ENCODE measurements at places on chromosomes 7 and 10.

DNA sequence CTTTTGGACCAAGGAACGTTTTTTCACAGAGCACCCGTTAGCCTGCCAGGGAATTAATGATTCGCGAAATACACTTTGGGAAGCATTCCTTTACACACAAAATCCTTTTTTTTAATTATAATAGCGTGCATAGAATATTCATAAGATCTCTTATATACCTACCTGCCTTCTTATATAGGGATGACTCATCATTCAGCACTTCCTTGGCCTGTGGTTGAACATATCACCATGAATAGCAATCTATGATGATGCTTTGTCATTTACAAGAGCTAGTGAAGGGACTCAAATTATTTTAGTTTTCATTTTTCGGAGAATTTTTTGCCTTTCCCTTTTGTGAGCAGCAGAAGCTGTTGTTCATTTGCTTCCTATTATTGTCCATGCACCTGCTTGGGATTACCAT, 97.0 kb downstream of the CDH23 start:
- no peak for DNase-seq

DNA sequence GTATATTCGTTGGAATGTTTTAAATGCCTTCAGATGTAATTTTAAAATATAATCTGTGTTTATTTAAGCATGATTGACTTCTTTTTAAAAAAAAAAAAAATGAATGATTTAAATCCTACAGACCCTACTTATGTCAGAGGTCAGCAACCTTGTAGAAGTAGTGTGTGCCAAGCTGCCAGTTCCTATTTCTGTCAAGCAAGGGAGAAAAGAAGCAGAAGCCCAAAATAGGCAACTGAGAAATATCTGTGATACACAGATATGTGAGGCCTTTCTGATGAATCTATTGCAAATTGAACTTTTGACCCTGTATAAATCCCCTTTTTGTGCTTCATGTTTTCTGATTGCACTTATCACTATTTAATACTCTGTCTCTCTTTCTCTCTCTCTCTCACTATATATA, 199.5 kb downstream of the LRRN3 start:
- DNase-seq = no peak

- DNase-seq = no peak
These were observed 39.0 kb upstream of the KIF5B start for GRCh38 chr10:32095116-32095733.

DNA sequence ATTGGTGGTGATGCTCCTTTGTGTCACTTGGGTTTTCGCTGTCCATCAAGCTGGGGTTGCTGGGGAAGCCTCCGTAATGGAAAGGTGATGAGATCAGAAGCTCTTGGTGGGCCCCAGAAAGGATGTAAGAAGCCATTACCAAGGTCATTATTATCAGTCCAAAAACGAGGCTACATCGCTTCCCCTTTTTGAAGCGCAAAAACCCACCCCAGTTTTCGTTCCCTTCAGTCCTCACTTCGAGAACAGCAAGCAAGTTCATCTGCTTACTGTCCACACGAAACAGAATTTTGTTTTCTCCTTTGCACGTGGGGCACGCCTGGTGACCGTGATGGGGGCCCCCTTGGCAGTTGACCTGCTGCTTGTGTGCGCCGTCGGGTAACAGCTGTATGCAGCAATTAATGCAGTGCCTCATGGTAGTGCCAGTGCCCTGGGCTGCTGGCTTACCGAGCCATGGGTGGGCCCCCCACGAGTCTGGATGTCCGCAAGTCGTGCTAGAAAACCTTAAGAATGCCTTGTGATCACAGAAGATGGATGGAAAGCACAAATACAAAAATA, 47.5 kb downstream of the CHST15 start:
- no peak for DNase-seq

DNA sequence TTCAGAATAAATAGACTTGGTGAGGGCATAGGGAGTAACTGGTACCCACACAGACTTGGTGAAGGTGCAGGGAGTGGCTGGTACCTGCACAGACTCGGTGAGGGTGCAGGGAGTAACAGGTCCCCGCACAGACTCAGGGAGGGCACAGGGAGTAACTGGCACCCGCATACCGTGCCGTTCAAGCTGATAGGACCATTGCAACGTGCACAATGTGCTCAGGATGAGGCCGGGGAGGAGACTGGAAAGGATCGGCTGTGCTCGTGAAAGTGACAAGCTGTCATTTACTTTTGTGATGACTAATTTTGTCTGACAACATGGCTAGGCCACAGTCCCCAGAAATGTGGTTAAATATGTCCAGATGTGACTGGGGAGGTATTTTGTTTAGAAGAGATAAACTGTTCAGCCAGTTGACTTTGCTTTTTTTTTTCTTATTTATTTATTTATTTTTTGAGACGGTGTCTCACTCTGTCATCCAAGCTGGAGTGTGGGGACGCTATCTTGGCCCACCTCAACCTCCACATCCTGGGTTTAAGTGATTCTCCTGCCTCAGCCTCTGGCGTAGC, 76.2 kb upstream of the NMT2 start:
- no peak for DNase-seq

GRCh38 chr10:19579761-19580545, 236.3 kb upstream of the PLXDC2 start:
- no peak for DNase-seq

GRCh38 chr7:70306173-70306572, 707.9 kb downstream of the AUTS2 start:
- DNase-seq = no peak

DNA sequence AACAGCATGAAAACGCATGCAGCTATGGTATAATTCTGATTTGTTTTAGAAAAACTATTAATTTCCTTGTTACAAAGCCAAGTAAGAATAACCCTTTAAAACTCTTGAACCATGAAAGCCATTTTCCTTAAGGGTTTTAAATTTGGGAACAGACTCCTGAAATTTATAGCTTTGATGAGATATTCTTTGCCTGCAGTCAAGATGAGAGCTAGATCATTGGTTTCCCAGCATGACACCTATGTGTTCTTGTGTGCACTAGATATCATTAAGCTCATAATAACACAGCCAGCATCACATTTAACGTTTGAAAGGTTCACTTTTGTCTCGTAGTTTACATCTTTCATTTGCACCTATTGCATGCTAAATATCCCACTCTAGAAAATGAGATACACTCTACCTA, 202.2 kb downstream of the PHF14 start:
- no peak for DNase-seq

DNA sequence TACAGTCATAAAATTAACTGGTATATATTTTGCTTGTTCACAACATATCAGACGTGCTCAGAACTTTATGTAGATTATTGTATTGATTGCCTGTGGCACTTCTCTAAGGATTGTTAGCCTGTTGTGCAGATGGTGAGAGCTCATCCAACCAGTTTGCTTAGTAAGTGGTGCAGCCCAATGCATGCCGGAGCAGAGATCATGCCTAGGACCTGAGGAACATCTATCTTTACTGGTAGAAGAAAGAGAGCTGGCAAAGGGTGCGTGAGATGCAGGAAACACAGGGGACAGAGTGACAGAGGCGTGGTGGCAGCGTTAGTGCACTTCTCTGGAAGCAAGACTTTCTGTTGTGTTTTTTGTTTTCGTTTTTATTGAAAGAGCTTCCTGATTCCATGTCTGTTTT, 35.9 kb downstream of the CCM2 start:
- DNase-seq = no peak

- DNase-seq = no peak
These were observed 54.5 kb downstream of the PIP4K2A start for GRCh38 chr10:22659866-22660265.

- DNase-seq = no peak
These were observed 34.4 kb downstream of the COL13A1 start for GRCh38 chr10:69835875-69836730.

DNA sequence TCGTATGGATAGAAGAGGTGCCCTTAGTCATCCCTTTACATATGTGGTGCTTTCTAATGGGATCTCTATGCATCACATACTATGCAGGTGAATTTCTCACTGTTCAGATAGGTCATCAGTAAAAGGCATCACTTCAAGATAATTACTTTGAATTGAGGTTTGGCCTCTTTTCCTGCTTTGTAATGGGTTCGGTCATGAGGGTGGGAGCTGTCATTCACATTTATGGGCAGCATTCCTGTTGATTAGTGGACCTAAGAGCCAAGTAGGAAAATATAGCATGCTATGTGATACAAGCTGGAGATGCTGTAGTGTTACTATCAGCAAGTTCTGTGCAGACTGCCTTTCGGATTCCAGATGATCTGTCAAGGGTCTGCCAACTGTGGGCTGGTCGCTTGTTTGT, 156.3 kb downstream of the LCOR start:
- DNase-seq = no peak

- DNase-seq = peak; percentile 53
These were observed 3.3 kb upstream of the PDE1C start for GRCh38 chr7:32073533-32073932.

- DNase-seq = no peak
These were observed 147.1 kb downstream of the SLC25A13 start for GRCh38 chr7:96174812-96175211.

GRCh38 chr10:7310076-7310475, 100.8 kb downstream of the SFMBT2 start:
- no peak for DNase-seq

- no peak for DNase-seq
These were observed 592.5 kb downstream of the ARL4A start for GRCh38 chr7:13279854-13280435.

- no peak for DNase-seq
These were observed 54.9 kb upstream of the ZNF800 start for GRCh38 chr7:127447326-127447945.

GRCh38 chr10:78038105-78038504, 4.4 kb downstream of the RPS24 start:
- no peak for DNase-seq

DNA sequence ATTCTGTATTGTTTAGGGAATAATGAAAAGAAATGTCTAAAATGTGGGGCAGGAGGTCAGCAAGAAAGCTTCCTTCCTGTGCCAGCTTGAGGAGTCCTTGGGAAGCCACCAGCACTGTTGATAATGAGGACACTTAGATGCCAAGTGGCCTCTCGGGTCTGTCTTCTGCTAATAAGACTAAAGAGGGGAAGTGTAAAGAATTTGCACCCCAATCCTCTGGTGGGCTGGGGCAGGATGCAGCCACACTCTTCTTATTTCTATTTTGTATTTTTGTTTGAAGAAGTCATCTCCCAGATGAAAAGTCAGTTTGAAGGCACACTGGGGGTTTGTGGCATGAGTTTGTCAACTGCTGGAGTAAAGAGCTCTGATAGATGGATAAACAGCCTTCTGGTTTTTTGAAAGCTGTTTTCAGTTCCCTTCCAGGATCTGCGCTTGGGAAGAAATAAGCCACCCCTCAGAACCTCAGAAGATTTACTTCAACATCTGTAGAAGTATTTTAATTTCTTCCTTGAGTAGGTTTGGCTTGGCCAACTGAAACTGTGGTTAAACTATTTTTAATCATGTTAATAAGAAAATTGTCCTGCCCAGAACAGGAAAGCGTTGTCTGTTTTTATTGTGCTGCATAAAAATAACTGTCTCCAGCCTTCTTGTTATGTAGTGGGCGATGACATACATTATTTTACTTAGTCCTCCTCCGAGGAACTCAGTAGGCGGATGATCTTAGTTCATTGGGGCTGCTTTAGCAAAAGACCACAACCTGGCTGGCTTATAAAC, 128.8 kb upstream of the GPR26 start:
- no peak for DNase-seq

DNA sequence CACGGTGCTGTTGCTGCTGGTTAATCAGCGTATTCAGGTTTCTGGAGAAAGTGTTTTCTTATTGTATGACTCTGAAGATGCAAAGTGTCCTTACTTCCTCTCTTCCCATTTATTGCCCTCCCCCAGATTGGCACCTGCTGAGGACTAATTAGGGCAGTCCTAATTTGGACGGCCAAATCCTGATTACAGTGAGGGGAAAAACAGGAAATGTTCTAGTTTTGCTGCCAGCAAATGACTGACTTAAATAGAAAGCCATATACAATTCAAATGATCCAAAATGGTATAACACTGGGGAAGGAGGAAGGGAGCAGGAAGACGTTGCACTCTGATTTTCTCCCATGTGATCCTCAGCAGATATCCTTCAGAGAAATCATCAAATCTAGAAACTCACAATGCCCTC, 222.4 kb upstream of the LRGUK start:
- no peak for DNase-seq

DNA sequence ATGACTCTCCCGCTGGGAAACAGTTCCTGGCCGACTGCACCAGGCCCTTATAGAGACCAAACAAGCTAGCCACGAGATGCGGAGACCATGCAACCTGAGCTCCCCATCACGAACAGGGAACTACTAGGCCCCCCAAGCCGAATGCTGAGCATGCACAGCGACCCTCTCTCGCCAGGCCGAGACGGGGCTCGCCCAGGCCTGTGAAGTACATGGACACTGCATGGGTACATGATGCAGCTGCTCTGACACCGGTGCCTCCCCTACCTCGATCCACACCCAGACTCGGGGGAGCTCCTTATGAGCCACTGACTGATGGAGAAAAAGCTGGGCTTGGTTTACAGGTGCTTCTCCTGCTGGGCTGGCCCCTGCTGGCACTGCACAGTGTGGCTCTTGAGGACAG, 72.2 kb upstream of the RHEB start:
- no peak for DNase-seq

- DNase-seq = no peak
These were observed 490.9 kb downstream of the ZWINT start for GRCh38 chr10:55870186-55870585.

- DNase-seq = no peak
These were observed 208.9 kb downstream of the TAX1BP1 start for GRCh38 chr7:27948861-27949260.

- no peak for DNase-seq
These were observed 51.4 kb upstream of the OIT3 start for GRCh38 chr10:72842164-72842563.

- no peak for DNase-seq
These were observed 799.7 kb upstream of the IGFBP3 start for GRCh38 chr7:46720761-46721160.

DNA sequence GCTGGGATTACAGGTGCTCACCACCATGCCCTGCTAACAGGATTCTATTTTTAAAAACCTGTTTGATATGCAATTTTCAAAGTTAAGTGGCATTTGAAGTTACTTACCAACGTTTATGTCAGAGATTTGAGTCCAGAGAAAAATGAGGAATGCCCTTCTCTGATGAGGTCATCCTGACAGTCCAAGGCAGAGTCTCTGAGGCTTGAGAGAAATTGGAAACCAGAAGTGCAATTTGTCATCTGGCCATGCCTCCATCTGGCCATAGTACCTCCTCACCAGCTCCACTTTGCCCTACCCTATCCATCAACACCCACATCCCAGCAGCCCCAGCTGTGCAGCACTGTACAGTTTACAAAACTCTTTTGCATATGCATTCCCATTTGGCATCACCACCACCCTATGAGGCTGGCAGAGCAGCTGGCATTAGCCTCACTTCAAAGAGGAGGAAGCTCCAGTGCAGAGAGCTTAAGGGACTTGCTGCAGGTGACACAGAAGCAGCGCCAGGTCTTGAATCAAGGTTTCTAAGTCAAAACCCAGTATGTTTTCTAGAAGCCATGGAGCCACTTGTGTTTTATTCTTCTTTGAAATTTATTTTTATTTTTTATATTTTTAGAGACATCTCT, 54.5 kb upstream of the PDZD8 start:
- DNase-seq = no peak

- DNase-seq = peak; percentile 51
These were observed 873.5 kb downstream of the REEP3 start for GRCh38 chr10:64394744-64395143.

- no peak for DNase-seq
These were observed 3.0 kb upstream of the CCDC136 start for GRCh38 chr7:128788446-128789412.
